Tibial artery (tissue), 4 donors: ENCODE measurements at places on chromosomes 6 and 20.

- no peak for DNase-seq
Observed at GRCh38 chr6:142885182-142885867, 59.7 kb downstream of the HIVEP2 start.

DNA sequence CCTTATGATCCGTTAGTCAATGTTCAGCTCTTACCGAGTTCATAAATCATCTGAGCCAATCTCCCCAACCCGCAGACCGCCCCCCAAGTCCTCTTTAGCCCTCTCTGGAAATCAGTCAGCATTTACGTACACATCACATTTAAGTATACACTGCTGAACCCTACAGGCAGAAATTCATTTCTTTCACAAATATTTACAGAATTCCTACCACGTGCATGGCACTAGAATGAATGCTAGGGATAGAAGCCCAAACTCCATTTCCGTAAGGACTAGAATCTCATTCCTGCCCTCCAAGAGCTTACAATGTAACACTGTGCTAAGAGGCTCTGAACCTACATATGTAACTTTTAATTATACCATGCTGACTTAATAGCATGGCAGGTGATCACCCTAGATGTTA is 1.8 kb downstream of the OSER1 start:
- DNase-seq, result no peak

- no peak for DNase-seq
Observed at GRCh38 chr20:20292472-20292871, 75.4 kb upstream of the INSM1 start.

GRCh38 chr6:137017081-137017480 is 27.7 kb downstream of the IL20RA start:
- DNase-seq, result no peak

DNA sequence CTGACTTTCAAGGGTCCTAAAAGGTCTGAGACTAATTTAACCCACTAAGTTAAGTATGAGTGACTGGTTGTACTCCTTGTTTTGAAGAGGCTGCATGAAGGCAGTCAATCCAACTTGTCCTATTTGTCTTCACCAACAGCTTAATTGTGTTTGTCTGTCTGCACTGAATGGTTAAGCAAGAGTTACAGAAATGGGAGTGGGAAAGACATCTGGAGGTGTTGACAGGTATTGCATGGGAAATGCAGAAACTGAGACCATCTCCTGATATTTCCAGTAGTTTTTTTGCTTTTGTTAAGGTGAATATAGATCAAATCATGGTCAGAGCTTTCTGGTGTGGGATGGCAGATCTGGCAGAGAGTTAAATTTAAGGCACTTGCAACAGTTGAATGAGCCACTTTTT is 6.5 kb downstream of the FUT9 start:
- DNase-seq, result no peak

- no peak for DNase-seq
Observed at GRCh38 chr6:35168461-35168861, 27.3 kb upstream of the TCP11 start.

GRCh38 chr6:38155621-38156204 is 336.2 kb downstream of the ZFAND3 start:
- DNase-seq, result peak; percentile 7

GRCh38 chr6:76861403-76861802 is 601.9 kb downstream of the HTR1B start:
- DNase-seq, result no peak

DNA sequence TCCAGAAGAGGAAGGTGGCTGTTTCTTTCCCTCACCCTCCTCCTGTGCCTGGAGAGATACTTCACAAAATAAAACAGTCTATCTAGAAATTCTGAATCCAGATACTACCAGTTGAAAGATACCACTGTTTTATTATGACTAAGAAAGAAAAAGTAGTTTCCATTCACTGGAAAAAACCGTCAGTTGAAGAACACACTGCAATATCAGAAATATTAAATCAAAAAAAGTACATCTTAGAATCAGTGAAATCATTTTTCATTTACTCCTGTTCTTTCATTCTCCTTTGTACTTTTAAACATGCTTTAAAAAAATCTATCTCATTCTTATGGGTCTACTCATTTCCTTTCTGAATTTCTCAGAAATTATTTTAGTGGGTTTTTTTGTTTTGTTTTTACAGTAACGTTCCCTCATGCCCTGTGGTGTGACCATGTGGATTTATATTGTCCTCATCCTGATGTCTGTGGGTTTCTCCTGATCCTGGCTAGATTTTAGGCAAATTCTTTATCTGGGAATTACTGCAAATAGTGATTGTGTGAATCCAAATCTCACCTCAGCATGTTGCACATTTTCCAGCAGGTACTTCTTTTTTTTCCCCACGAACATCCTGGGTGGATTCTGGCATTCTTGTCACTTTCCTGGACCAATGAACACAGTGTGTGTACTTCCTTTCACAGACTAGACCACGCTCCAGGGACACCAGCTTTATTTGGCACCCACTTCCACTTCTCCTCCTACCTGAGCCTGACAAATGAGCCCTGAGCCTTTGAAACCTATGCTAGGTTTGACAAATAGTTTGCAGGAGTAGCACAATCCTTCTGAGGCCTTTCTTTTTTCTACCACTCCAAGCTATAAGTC is 114.0 kb upstream of the LAMP5 start:
- no peak for DNase-seq

- no peak for DNase-seq
Observed at GRCh38 chr6:107767637-107768036, 56.5 kb downstream of the SCML4 start.

DNA sequence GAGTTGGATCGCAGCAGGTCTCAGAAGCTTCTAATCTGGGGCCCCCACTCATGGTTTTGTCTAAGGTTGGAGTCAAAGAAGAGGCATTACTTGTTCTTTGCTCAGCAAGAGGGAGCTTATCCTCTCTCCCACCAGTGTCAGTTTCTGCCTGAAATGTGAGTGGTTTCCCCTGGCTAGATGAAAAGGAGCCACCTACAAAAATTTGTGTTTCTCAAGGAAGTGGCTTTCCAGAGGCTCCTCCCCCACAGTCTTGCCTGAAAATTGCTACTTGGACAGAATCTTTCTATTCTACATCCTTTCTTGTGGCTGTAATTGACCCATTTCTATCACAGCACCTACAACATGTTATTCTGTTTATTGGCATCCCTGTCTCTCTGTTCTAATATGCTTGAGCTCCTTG is 37.9 kb downstream of the SCML4 start:
- no peak for DNase-seq
